Substantia nigra (tissue), 51 donors: ENCODE measurements at places on chromosomes 6 and 20.

- DNase-seq = no peak
These were observed 370.3 kb downstream of the HTR1B start for GRCh38 chr6:77092971-77093370.

GRCh38 chr6:100538086-100538485, 73.4 kb upstream of the SIM1 start:
- no peak for DNase-seq

DNA sequence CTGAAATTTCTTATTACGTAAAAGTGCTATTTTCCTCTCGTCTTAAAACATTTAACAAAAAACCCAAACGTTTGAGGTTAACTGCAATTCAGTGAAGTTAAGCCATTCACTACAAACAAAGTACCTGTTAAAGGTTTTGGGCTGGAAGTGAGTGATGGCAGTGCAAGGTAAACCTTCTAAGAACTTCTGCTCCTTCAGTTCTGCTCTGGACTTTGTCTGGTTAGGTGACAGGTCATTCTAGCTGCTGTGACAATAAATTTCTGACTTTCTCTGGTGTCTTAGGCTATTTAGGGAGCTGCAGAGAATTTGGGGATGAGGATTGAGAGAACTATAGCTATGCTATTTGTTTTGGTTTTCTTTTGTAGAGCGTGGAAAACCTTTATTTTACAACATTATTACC, 36.5 kb upstream of the NEDD9 start:
- no peak for DNase-seq

- DNase-seq = no peak
These were observed 24.2 kb upstream of the TMX4 start for GRCh38 chr20:8043687-8044282.

GRCh38 chr6:95690328-95690727, 113.0 kb downstream of the MANEA start:
- no peak for DNase-seq

DNA sequence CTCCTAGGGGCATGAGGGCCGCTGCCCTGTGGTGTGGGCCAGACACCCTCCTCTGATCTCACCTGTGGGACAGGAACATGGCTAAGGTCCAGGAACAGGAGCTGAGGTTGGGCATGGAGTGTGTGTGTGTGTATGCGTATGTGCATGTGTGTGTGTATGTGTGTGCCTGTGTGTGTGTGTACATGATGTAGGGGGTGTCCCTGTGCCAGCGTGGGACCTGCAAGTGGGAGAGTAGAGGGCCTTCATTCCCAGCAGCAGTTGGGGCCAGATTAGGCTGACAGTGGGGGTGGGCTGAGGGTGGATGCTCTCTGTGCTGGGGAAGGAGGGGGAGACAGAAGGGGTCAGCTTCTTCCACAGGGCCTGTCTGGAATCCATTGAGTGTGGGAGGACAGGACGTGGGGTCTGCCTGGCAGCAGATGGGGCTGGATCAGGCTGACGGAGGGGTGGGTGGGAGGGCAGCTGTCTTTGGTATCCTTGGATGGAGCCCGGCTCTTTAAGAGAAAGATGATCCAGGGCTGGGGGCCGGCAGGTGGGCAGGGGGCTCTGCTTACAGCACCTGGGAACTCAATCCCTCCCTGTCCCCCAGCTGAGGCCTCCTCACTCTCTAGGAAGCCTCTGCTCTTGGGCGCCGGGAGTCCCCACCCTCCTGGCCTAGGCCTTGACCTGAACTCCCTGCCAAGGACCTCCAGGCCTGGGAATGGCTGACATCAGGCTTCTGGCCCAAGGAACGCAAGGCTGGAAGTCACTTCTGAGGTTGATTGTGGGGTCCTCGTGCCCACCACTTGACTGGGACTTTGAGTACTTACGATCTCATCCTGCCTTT, 44.0 kb downstream of the SPDEF start:
- DNase-seq = no peak

DNA sequence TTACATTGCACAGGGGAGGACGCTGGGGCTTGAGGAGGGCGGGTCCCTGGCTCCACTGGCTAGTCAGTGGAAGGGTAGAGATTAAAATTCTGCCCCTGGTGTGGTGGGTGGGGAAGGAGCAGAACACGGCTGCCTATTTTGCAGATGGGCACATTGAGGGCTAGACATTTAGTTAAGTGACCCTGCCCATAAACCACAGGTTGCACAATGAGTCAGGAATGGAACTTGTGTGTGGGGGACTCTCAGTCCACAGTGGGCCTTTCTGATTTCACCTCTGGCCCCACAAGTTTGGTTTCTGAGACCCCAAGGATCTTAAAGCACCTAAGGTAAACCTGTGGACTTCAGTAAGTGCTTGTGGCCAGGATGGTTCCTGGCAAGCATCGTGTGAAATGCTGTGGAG, 22.0 kb upstream of the CCDC167 start:
- no peak for DNase-seq

- no peak for DNase-seq
These were observed 650 bp upstream of the CD2AP start for GRCh38 chr6:47476781-47477496.

- no peak for DNase-seq
These were observed 6.2 kb downstream of the TGM2 start for GRCh38 chr20:38158701-38159351.

DNA sequence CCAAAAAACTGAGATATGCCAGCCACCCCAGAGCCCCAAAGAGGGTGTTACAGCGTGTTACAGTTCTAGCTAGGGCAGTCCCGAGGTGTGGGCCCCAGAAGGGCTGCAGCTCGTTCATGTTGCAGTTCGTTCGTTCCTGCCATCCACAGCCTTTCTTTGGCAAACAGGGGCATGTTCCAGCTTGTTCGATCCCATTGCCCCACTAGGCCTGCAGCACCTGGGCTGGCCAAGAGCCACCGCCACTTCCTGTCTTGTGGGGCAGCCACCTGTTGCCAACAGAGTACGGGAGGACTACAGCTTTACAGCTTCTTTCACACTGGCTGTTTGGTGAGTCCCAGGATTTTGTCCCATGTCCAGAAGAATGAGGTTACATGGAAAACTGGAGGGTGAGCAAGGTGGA, 198.1 kb downstream of the MMUT start:
- DNase-seq = no peak

GRCh38 chr6:158441716-158442215, 118.1 kb upstream of the TMEM181 start:
- peak; percentile 53 for DNase-seq

GRCh38 chr6:92608751-92609150, 810.6 kb downstream of the EPHA7 start:
- no peak for DNase-seq

DNA sequence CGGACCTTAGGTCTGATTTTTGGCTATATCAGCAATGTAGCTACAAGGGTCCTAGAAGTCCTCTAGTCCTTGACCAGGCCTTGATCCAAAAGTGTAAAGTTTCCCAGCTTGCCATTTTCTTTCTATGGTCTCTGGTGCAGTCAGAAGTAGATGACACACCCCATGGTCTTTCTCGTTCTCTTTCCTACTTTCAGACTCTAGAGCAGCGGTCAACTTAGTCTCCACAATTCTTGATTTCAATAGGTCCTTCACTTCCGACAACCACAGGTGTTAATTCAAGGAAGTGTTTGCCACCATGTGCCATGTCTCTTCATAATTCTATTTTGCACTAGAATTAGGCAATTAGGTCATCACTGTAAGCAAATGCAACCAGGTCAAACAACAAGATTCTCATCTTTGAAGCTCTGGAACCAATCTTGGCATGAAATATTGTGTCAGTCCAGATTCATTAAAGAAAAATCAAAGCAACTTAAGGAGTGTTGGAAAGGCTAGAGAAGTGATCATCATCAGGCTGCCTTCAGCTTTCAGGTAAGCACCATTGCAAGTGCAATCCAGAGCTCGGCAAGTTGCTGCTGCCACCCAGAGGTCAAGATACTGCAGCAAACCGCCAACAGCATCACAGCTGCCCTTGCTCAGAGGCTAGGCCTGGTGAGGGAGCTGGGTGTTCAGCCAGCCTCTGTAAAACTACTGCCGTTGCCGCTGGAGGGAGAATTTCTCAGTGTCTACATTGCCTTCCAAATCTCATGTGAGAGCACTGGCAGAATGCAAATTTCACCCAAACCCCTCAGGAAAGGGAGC, 5.6 kb upstream of the SYNE1 start:
- peak; percentile 45 for DNase-seq

DNA sequence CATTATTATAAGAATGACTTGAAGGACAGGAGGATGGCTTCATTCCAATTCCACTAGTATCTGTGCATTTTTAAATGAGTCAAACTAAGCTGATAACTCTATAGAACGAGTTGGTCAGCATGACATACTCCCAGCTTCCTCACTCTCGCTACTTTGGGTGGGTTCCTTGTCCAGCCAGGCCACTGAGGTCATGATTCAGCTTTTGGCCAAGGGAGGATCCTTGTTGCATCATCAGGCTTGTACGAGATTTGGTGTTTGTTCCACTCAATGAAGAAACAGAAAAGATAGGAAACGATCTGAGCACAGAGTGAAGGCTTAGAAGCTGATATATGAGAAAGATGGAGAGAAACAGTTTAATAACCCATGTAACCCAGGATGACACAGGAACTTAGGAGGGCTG, 19.8 kb downstream of the NEDD9 start:
- no peak for DNase-seq

DNA sequence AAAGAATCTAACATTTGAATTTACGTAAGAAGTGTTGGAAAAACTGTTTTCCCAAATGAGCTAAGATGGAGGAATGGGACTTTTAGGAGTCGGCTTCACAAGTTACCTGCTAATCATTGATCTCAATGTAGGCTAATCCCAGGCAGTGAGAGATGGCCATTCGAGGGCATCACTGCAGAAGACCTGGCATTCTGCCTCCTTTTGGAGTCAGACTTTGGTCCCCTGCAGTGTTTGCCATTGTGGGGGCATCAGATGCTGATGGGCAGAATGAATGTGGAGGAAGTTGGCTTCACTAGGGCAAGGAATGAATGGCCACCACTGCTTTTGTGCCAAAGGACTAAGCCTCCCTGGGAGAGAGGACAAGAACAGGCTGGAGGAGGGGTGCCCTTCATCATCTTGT, 55.7 kb upstream of the NKX2-2 start:
- DNase-seq = no peak

- no peak for DNase-seq
These were observed 240.8 kb downstream of the ANKRD60 start for GRCh38 chr20:57987659-57988058.

DNA sequence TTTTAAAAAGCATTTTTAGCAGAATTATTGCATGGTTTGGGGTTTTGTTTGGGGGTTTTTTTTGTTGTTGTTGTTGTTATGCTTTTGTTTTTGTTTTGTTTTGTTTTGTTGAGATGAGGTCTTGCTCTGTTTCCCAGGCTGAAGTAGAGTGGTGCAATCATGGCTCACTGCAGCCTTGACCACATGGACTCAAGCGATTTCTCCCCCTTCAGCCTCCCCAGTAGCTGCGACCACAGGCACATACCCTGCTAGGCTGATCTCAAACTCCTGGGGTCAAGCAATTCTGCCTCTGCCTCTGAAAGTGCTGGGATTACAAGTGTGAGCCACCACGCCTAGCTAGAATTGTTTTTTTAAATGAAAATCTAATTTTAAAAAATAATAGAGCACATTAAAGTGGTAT, 35.7 kb downstream of the UBR2 start:
- no peak for DNase-seq

DNA sequence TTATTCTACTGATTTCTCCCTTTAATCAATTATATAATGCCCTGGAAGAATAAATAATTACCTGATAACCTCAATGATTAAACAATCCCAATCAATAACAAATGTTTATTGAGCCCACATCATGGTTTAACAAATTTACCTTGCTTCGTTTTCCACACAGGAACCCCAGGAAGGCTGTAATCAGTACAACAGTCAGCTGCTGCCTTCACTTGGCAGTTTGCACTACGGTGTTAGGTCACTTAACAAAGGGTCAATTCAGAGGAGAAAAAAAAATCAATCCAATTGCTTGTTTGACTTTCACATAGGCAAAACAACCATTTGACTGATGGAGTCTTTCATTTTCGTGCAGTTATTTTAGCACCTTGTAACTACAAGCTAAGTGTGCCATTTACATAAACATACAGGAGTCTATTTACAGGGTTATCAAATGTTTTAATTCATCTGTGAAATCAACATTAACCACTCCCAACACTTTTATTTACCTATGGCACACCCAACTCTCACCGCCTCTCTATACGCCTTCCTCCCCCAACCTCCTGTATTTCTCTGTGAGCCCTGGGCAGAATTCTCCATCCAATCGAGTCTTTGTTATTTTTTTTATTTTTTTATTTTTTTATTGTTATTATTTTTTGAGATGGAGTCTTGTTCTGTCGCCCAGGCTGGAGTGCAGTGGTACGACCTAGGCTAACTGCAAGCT, 140.4 kb upstream of the TAB2 start:
- DNase-seq = no peak

GRCh38 chr6:65701325-65701724, 5.7 kb downstream of the EYS start:
- no peak for DNase-seq

GRCh38 chr6:115753446-115753845, 307.2 kb downstream of the FRK start:
- no peak for DNase-seq

- DNase-seq = no peak
These were observed 54.5 kb upstream of the TULP4 start for GRCh38 chr6:158257781-158258180.

DNA sequence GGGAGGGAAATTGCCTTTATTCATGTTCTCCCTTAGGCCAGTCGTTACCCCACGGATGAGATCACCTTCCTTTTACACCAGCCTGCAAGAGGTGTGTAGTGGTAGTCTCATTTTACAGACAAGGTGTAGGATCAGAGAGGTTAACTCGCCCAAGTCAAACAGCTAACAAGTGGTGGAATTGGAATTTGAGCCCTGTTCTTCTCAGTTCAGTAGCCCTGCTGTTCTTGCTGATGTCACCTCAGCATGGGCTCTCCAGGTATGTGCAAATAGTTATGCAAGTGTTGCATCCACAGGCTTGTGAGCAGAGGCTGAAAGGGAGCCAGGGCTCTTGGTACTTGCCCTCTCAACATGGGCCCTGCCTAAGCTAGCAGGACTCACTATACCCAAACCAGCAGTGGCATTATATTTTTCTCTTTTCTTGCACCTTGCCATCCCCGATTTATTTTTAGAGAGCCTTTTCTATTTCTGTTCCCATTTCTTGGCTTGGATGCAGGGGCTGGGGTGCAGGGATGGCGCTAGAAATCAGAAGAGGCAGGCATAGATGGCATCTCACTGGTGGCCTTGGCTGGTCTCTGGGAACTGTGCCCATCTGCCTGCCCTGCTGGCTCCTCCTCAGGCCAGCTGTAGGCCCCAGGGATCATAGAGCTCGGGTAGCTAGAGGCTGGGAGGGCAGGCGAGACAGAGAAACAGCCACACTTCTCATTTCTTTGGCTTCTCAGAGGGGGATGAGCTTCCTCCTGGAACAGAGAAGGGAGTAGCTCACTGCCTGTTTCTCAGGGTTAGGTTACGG, 18.2 kb downstream of the PPARD start:
- peak; percentile 80 for DNase-seq

GRCh38 chr6:81003156-81003555, 749.3 kb downstream of the TENT5A start:
- DNase-seq = no peak
